SK-N-SH (cell line): ENCODE measurements at places on chromosomes 6 and 20. TPM values are rescaled to one million over a fixed set of nuclear protein-coding genes. Genes with fewer than 3 reads are reported as not detected.

GRCh38 chr6:470901-471448 lies 79.4 kb downstream of the IRF4 start:
- H3K4me1 ChIP-seq = peaks cover 2% of the 10 kb centered on the region; the same call in 1 of the 2 replicates
- H3K27ac ChIP-seq = no peak overlapping the region
- DNase-seq = no peak

DNA sequence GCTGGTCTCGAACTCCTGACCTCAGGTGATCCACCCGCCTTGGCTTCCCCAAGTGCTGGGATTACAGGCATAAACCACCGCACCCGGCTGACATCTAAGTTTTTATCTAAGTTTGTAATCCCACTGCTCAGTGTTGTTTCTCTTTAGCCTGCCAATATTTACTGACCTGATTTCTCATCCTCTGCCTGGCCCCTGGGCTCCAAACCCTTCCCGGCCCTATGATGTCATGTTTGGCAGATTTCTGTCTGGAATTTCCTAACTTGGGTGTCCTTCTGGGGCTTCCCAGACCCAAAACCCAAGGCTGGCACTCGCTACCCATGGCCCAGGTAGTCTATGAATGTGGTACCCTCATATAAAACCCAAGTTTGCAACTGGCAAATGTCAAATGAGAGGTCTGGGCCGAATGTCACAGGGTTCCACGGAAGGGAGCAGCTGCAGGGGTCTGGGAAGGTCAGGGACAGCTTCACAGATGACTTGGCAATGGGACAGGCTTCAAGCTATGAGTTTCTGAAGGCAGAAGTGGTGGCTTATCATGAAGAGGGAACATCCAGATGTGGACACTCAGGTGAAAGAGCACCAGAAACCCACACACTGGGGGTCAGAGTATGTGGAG lies 54.9 kb downstream of the TMEM170B start:
- no peaks in the 10 kb centered on the region for H3K36me3 ChIP-seq
- H3K4me1 ChIP-seq = no peaks in the 10 kb centered on the region; the same call in 1 of the 2 replicates
- H3K27ac ChIP-seq = no peak overlapping the region
- no peaks in the 10 kb centered on the region for H3K27me3 ChIP-seq
- no peak overlapping the region for H3K4me3 ChIP-seq

DNA sequence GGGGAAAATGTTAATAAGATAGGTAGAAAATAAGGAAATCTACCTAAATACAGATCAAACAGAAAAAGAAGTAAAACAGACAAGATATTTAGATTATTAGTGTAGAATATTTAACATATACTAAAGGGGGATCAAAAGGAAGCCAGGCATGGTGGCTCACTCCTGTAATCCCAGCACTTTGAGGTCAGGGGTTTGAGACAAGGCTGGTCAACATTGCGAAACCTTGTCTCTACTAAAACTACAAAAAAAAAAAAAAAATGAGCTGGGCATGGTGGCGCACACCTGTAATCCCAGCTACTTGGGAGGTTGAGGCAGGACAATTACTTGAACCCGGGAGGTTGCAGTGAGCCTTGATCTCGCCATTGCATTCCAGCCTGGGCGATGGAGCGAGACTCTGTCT lies 55.5 kb downstream of the AFDN start:
- no peak for DNase-seq
- H3K27me3 ChIP-seq = no peaks in the 10 kb centered on the region
- H3K27ac ChIP-seq = no peak overlapping the region
- peaks cover 43% of the 10 kb centered on the region for H3K36me3 ChIP-seq

DNA sequence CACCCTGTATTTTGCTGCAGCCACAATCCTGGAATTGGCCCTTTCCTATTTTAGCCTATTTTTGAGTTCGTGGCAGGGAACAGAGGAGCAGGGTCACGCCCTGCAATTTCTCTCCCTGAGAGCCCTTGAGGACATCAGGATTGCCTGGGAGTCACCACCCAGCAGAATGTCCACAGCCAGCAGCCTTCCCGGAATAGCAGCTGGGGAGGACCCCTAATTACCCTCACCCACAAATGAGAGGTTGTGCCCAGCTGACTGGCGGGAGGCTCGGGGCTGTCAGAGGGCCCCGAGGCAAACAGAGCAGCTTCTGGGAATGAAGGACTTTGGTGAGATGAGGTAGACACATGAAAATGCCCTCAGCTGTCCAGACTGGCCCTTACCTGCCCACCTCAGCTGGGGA lies 165.1 kb downstream of the PREX1 start:
- no peak overlapping the region for H3K27ac ChIP-seq
- H3K27me3 ChIP-seq = no peaks in the 10 kb centered on the region
- H3K36me3 ChIP-seq = no peaks in the 10 kb centered on the region
- H3K4me3 ChIP-seq = no peak overlapping the region

- peak overlapping the region; percentile 15 for H3K4me3 ChIP-seq
- no peaks in the 10 kb centered on the region for H3K27me3 ChIP-seq
- no peaks in the 10 kb centered on the region for H3K36me3 ChIP-seq
- H3K4me1 ChIP-seq = peaks cover 15% of the 10 kb centered on the region
- DNase-seq = peak; percentile 81
- H3K27ac ChIP-seq = peak overlapping the region; percentile 79
Observed at GRCh38 chr6:3247255-3248146, 11.2 kb upstream of the PSMG4 start.

GRCh38 chr6:165876588-165876987 lies 213.5 kb upstream of the PDE10A start:
- no peaks in the 10 kb centered on the region for H3K4me1 ChIP-seq
- H3K27ac ChIP-seq = no peak overlapping the region
- no peaks in the 10 kb centered on the region for H3K36me3 ChIP-seq
- H3K27me3 ChIP-seq = no peaks in the 10 kb centered on the region
- no peak overlapping the region for H3K4me3 ChIP-seq
- DNase-seq = no peak

Gene SLC32A1
- polyA plus RNA-seq = not detected in 2 replicates
